ENCODE measurements at places on chromosomes 3 and 15. TPM values are rescaled to one million over a fixed set of nuclear protein-coding genes. Genes with fewer than 3 reads are reported as not detected.

The FXR1 gene
- total RNA-seq: 96.8 TPM

The CCDC13 gene
- 5.3 TPM for total RNA-seq

The TGFBR2 gene
- total RNA-seq: 243 TPM

The FAM131A gene
- 20.1 TPM for total RNA-seq

The SPTBN5 gene
- 1.2 TPM for total RNA-seq

The FGF7 gene
- total RNA-seq: 23.8 TPM

Measured in kidney (tissue), 22 donors.